K562 (cell line): ENCODE measurements at places on chromosomes 16 and 17. TPM values are rescaled to one million over a fixed set of nuclear protein-coding genes. Genes with fewer than 3 reads are reported as not detected.

The ZNF689 gene
- total RNA-seq, result 15.4 and 16.9 TPM in 2 replicates

The OR2C1 gene
- not detected in 2 replicates for total RNA-seq

The OR1E2 gene
- not detected in 2 replicates for total RNA-seq

The FN3K gene
- 20.0 and 22.7 TPM in 2 replicates for total RNA-seq

The CCL3 gene
- total RNA-seq, result 0.58 and 0.63 TPM in 2 replicates

The LIMD2 gene
- 8.7 and 11.2 TPM in 2 replicates for total RNA-seq

GRCh38 chr17:36722121-36722902 lies 120.9 kb downstream of the MRM1 start:
- peak; percentile 97 for DNase-seq

GRCh38 chr17:37608351-37609169 lies 658 bp downstream of the SYNRG start:
- peak; percentile 57 for DNase-seq

GRCh38 chr16:4701791-4702465 lies 8.6 kb downstream of the NUDT16L1 start:
- no peak for DNase-seq

- no peak for DNase-seq
Observed at GRCh38 chr17:49850218-49850610, 2.3 kb upstream of the TAC4 start.

DNA sequence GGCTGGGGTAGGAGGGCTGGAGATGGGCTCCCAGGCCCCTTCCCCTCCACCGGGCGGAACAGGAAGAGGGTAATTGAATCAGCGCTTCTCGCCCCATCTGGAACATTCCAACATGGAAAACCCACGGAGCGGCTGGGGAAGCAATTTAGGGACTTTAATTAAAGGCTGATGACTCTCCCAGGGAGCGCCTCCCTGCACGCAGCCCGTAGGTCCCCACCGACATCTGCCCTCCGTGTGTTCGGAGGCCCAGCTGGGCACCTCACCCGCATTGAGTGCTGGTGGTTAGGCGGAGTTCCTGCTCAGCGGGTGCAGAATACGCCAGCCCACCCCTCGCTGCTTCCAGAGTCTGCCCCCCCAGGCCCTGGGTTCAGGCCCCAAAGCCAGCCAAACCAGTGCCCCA lies 10.0 kb downstream of the HS3ST6 start:
- DNase-seq, result no peak

DNA sequence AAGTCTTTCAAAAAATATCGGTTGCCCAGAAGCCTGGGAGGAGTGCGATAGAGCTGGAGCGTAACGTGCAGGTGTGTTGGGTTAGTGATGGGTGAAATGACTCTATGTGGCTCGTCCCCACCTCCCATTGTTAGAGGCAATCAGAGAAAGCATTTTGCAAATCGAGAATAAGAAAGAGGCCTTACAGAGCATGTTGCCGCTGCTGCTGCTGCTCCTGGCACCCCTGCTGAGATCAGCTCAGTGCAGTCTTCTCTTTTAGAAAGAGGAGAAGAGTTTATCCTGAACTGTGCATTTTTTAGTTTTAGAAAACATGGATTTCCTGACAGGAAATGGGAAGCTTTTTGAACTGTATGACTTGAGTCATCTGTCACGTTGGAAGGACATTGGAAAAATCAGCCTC lies 774.5 kb upstream of the RBFOX1 start:
- DNase-seq, result no peak

- DNase-seq, result no peak
Observed at GRCh38 chr17:43027091-43028032, 2.3 kb downstream of the RND2 start.

DNA sequence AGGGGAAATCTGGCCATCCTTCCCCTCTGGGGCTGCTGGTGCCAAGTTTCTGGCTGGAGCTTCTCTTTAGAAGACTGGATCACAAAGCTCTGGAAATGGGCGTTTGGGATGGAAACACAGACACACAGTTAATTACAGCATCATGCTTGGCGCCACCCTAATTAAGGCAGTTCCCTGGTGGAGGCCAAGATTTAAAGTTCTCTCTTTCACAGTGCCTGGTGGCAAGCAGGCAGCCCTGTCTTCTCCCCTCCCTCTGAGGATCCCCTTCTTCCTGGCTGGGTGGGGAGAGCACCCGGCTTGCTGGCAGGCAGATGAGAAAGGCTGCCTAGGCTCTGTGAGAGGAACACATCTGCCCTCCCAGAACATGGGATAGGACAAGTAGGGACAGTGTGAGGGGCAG lies 59.0 kb upstream of the NKD1 start:
- no peak for DNase-seq

DNA sequence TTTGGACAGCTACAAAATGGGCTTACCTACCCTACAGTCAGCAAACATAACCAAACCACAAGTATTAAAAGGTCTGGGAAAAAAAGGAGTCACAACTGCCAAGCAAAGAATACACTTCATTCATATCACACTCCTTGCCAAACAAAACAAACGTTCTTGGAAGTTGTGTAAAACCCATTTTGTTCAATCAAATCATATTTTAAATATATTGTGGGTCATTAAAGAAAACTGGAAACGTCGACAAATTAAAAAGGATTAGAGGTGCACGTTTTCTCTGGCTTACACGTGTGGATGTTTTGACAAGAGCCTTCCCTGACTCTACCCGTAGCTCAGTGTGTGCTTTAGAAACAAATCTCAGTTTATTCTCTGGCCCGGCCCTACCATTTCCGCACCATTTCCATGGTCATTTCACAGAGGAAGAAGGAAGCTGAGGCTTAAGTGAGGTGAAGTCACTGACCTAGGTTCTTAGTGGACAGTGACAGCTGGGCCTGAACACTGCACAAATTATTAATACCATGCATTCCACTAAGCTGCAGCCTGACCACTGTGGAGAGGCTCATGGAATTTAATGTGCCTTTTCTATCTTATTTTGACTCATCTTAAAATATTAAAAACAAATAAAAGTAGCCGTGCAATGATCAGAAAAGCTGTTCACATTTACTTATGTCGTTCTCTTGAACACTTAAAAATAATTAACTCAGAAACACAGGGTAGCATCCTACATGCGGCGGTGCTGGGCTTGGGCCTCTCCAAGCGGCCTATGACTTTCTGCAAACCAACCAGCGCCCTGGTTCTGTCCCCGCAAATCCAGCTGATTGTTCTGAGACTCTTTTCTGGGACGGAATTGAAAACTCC lies 968 bp downstream of the CEP112 start:
- no peak for DNase-seq

DNA sequence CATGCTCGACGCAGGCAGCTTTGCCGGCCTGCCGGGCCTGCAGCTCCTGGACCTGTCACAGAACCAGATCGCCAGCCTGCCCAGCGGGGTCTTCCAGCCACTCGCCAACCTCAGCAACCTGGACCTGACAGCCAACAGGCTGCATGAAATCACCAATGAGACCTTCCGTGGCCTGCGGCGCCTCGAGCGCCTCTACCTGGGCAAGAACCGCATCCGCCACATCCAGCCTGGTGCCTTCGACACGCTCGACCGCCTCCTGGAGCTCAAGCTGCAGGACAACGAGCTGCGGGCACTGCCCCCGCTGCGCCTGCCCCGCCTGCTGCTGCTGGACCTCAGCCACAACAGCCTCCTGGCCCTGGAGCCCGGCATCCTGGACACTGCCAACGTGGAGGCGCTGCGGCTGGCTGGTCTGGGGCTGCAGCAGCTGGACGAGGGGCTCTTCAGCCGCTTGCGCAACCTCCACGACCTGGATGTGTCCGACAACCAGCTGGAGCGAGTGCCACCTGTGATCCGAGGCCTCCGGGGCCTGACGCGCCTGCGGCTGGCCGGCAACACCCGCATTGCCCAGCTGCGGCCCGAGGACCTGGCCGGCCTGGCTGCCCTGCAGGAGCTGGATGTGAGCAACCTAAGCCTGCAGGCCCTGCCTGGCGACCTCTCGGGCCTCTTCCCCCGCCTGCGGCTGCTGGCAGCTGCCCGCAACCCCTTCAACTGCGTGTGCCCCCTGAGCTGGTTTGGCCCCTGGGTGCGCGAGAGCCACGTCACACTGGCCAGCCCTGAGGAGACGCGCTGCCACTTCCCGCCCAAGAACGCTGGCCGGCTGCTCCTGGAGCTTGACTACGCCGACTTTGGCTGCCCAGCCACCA lies 9.7 kb downstream of the VASN start:
- DNase-seq, result no peak

DNA sequence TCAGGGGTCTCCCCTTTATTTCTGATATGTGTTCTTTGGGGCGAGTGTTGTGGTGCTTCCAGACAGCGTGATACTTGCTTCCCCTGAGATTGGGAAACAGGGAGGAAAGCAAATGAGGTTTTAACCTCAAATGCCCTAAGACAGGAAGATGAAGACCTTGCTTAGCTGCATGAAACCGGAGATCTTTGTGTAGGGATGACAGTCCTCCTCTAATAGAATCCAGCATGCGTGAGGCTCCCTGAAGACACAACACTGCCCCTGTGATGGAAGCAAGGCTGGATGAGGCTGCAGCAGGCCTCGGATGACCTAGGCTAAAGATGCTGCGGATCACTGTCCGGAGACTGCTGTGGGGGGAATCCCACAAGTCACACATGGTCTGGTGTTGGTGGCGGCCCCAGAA lies 491.0 kb downstream of the CDH13 start:
- DNase-seq, result no peak

DNA sequence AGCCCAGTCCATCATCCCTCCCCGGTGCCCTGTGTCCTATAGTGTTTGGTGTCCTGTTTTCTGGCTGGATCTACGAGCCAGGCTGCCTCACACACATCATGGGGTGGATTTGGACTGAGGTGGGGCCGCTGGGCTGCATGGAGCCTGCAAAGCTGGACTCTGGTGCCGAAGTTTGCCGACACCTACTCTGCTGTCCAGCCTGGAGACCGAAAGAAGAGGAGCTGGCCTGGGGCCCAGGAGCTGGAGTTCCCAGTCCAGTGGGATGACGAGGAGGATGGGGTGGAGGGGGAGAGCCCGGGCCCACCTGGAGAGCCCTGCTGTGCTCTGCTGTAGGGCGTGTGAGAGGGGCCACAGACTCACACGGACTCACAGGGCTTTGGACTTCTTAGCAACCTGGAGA lies 40.3 kb upstream of the ENPP7 start:
- DNase-seq, result no peak

- DNase-seq, result no peak
Observed at GRCh38 chr17:17030515-17031211, 11.6 kb upstream of the MPRIP start.

DNA sequence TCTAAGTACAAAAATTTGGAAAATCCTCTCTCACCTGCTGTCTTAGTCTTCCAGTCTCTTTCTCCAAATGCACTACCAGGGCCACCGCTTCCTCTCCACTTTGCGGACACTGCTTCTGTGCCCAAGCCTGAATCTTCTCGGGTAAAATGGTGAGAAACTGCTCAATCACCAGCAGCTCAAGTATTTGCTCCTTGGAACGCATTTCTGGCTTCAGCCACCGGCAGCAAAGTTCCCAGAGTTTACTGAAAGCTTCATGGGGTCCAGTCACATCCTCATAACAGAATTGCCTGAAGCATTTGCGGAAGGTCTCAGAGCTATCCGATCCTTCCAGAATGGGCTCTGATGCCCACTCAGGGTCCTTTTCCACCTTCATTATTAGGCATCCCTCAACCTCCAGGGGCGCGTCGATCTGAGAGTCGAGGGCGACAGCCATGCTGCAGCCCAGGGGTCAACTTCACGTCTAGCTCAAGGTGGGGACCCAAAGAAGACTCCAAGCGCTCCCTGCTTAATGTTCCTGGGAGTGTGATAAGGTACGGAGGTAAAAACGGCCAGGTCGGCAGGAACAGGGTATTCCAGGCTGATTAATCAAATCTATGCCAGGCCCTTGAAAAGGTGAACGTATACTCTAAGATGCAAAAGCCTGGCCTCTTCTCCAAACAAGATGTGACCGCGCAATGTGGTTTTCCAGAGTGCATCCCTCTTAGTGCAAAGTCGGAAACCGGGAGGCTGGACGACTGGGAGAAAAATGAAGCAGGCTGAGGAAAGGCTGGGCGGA lies 763 bp downstream of the ZKSCAN2 start:
- peak; percentile 50 for DNase-seq

DNA sequence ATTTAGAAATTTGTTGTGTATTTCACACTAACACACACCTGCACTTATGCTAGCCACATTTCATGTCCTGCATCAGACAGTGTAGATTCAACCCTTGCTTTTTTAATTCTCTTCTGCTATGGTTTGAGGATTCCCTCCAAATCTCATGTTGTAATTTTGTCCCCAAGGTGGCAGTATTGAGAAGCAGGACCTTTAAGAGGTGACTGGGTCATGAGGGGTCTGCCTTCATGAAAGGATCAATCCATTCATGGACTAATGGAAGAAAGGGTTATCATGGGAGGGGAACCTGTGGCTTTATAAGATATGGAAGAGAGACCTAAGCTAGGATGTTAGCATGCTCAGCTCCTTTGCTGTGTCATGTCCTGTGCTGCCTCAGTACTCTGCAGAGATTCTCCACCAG lies 1032.2 kb downstream of the CDH11 start:
- DNase-seq, result no peak

DNA sequence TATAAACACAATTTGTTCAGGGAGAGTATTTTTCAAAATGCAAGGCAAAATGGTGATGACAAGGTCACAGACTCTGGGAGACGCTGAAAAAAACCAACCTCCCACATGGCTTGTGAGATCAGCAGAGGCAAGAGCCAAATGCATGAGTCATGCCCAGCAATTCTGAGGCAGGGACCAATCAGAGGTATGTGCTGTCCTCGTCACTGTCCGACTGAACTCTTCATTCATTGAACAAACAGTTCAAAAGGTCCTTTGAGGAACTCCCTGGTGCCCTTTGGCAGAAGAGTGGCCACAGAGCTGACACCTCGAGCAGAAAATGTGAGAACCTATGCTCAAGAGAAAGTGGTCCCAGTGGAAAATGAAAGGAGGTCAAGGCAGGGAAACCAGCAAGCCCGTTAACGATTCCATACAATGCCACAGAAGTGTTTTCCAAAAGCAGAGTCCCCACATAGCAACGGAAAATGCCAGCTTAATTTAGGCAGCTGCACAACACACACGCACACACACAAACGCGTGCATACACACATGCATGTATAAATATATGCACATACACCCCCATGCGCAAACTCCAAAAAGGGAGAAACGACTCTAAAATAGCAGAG lies 50.9 kb downstream of the CDH11 start:
- DNase-seq, result peak; percentile 0
